Renal cortical epithelial cell (primary cell): ENCODE measurements at places on chromosomes 4 and X. TPM values are rescaled to one million over a fixed set of nuclear protein-coding genes. Genes with fewer than 3 reads are reported as not detected.

The FAM149A gene
- 21.2 and 31.9 TPM in 2 replicates for total RNA-seq

The MAGED4B gene
- 16.1 and 55.3 TPM in 2 replicates for total RNA-seq

The RBMXL3 gene
- not detected in 2 replicates for total RNA-seq

DNA sequence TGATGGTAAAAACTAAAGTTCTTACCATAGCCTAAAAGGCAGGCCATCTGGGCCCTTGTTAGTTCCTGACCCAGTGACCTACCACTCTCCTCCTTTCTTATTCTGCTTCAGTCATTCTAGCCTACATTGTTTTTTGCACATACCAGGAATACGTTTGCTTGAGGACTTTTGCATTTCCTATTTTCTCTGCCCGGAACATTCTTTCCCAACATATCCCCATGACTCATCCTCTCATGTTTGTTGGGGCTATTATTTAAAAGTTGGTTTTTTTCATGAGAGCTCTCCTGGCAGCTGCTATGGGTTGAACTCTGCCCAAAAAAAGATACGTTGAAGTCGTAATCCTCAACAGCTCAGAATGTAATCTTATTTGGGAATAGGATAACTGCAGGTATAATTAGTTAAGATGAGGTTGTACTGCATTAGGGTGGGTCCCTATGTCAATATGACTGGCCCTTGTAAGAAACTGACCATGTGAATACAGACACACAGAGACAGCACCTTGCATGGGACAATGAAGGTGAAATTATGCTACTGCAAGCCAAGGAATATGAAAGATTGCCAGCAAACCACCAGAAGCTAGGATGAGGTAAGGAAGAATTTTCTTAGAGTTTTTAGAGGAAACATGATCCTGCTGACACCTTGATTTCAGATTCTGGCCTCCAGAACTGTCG, 138.3 kb upstream of the PDHA2 start:
- peak; percentile 92 for DNase-seq

DNA sequence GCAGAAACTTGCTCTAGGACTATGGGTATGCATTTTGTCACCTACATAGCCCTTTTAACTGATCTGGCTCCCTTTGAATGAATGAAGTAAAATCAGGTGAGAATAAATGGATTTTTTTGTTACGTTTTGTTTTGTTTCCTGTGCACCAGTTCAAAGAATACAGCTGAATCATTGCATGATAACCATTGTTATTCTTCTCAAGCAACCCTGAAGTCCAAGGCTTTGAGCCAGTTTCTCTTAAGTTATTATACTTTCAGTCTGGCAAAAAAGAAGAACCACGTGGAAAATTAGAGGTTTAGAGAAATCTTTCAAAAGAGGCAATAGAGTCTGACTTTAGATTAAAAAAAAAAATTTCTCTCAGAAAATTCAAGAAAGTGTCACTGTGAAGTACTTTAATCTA, 398.6 kb upstream of the TECRL start:
- peak; percentile 6 for DNase-seq

GRCh38 chr4:154119317-154119716, 330.4 kb upstream of the SFRP2 start:
- DNase-seq, result no peak

DNA sequence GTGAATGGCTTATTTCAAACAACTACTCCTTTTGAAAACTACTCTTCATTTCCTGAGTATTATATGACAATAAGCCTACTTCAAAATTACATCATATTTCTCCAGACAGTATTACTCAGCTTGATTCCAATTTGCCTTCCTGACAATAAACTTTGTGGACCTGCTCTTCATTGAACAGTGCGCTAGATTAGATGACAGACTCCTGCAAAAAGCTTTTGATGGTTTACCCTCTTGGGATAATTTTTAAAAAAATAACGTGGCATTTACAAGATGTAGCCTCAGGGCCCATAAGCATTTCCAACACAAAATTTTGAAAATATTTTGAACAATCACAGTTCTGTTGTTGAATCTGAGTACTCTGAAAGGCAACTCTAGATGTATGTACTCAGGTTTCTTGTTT, 25.9 kb downstream of the MGAT4D start:
- no peak for DNase-seq

- DNase-seq, result peak; percentile 60
These were observed 13.6 kb upstream of the HELT start for GRCh38 chr4:185004562-185005218.

- DNase-seq, result peak; percentile 10
These were observed 332.3 kb downstream of the PTTG2 start for GRCh38 chr4:38292529-38292928.

- peak; percentile 27 for DNase-seq
These were observed 50.0 kb downstream of the HOPX start for GRCh38 chr4:56630876-56631666.

DNA sequence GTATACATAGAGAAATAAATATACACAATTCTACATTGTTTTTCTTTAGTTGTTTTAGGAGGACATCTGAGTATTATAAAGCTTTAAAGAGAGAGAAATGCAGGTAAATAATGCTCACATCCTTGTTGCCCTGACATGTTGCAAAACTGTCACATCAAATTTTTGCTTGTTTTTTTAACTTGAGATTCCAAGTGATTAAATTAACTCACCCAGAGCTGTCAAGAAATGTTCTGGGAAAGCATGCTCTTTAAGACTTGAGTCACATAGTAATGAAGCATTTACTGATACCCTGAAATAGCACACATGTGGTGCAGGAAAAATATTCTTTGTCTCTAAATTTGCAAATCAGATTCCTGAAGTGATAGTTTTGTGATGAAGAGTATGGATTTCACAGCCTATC, 665.6 kb downstream of the FSTL5 start:
- DNase-seq, result no peak

DNA sequence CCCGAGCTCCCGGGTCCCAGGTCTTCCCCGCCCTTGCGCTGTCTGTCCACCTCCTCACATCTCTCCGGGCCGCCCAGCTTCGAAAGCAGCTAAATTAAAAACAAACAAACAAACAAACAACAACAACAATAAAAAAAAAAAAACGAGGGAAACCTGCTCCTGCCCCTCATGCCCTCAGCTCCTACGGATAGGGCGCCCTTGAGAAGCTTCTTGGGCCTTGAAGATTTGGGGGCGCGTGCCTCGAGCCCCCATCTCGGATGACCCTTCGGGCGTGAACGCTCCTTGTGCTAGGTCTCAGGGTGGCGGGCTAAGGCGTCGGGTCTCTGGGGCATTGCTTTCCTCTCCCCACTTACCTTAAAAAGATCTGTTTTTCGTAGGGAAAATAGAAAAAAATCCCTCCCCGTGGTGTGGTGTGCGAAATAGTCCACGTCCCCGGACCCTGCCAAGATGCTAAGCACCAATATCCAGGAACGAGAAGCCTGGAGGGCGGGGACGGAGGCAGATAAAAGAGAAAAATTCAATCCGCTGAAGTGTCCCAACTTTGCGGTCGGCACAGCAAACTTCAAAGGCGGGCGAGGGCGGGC, 603 bp downstream of the NDNF start:
- DNase-seq, result no peak

GRCh38 chrX:30278365-30278764, 30.8 kb downstream of the NR0B1 start:
- DNase-seq, result peak; percentile 53

DNA sequence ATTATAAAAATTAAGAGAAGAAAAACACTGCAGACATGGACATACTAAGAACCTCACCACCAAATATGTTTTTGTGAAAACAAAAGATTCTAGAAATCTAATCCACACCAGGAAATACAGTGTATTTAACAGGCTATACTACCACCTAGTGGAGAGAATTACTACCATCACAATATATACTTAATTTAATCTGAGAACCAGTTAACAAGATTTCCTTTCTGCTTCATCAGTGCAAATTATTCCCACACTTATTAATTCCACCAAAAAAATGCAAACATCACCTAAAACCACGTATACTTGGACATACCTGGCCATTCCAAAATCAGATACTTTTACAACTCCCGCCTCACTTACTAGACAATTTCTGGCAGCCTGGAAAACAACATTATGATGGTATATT, 7.0 kb upstream of the TXK start:
- peak; percentile 65 for DNase-seq

GRCh38 chr4:34566091-34566490, 1678.2 kb downstream of the ARAP2 start:
- no peak for DNase-seq

DNA sequence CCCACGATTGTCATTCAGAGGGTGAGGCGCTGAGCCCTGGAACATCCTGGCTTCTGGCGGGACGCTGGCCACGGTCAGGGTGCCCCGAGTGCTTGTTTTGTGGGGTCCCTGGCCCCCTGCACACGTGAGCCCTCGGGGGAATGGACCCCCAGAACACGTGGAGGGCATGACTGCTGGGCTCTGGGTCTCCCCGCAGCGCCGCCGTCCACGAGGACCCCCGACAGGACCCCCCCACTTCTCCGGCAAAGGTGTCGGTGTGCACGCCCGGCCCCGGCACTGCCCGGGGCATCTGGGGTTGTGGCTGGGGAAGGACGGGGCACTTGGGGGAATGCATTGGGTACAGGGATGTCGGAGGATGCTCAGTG, 13.9 kb upstream of the GTPBP6 start:
- DNase-seq, result no peak

DNA sequence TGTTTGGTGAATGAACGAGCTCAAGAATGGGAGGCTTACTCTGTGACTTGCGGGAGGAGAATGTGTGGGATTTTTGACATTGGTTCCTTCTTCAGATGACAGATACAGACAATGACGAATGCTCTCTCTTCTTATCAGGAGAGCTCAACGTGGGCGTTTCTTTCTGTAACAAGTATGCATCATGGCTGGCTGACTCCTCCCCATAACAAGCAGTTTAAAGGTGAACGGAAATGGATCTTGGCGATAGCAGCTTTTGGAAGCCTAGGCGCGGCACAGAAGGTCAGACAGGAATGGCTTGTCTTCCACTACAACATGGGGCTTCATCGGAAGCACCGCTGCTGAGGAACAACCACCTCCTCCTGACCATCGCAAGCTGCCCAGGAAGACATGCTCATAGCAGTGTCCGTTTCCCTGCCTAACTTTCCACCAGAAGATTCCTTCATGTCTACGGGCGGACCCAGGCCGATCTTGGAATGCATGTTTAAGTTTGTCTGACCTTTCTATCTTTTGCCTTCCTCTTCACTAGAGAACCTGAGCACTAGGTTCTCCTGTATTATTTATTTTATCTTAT, 18.3 kb upstream of the ACSL1 start:
- DNase-seq, result no peak

- DNase-seq, result peak; percentile 15
These were observed at the start of gene KLHL5 for GRCh38 chr4:39062094-39062769. KLHL5 (plus strand) TSS chr4:39062232; CDS start chr4:39062653, 421 bp downstream.
